Activated T-cell treated with anti-CD3 and anti-CD28 coated beads, Interleukin-2, amount 50 U/mL, for 72 hours (primary cell): ENCODE measurements at places on chromosomes 3 and 15.

- no peak for DNase-seq
Measured at GRCh38 chr3:158709666-158710083, 22.6 kb downstream of the RARRES1 start.

GRCh38 chr3:36211652-36211999, 168.7 kb upstream of the STAC start:
- DNase-seq: no peak

DNA sequence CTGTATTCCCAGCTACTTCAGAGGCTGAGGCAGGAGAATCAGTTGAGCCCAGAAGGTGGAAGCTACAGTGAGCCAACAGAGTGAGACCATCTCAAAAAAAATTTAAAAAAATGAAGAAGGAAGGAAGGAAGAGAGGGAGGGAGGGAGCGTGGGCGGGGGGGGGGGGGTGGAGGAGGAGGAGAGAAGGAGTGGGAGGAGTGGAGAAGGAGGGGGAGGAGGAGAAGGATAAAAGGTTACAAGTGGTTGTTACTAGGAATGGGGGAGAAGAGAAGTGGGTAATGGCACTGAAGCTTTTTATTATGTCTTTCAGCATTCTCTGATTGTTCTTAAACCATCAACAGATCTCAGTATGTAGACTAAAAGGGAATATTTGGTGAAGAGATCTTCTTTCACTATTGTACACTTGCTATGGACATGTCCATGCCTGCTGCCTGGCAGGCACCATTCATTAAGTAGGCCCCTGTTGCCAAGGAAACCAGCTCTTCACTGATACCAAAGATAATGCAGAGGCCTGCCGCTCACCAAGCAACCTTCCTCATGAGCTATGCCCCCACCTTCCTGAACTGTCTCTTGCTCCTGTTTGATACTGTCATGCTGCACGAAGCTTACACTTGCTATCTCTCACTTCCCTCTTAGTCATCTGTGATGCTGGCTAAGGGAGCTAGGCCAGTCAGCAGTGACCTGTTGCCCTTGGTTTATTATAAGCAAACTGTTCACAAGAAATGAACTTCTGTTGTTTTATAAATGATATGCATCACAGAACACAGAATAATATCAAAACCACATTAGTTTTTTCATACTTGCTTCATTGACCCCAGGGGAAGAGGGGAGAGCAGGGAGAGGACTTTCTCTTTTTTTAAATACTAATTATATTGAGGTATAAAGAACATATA, 23.1 kb downstream of the EPM2AIP1 start:
- DNase-seq: peak; percentile 38

GRCh38 chr3:152030320-152030719, 156.9 kb downstream of the SUCNR1 start:
- no peak for DNase-seq

- peak; percentile 22 for DNase-seq
Measured at GRCh38 chr3:194488055-194488742, 1.4 kb upstream of the ATP13A3 start.

GRCh38 chr3:78913711-78914110, 854.1 kb downstream of the ROBO1 start:
- no peak for DNase-seq

DNA sequence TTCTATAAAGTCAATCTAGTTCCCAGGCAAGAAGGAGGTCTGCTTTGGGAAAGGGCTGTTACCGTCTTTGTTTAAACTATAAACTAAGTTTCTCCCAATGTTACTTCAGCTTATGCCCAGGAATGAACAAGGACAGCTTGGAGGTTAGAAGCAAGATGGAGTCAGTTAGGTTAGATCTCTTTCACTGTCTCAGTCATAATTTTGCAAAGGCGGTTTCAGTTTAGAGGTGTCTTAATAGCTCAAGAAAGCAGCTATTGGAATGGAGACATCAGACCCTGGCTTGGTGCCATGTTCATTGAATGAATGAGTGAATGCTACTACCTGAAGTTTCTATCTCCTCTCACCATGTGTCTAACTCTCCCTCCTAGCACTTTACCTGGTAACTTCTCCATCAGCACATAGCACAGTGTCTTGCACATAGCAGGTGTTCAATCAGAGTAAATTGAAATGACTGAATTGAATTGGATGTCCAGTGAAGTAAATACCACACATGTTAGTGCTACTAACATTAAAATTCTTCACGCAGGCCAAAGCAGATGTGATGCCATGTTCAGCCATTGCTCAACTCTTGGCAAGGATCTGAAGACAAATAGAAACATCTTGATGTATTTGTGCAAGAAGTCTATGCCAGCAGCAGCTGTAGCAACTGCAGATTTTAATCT, 28.2 kb downstream of the CLEC3B start:
- no peak for DNase-seq

DNA sequence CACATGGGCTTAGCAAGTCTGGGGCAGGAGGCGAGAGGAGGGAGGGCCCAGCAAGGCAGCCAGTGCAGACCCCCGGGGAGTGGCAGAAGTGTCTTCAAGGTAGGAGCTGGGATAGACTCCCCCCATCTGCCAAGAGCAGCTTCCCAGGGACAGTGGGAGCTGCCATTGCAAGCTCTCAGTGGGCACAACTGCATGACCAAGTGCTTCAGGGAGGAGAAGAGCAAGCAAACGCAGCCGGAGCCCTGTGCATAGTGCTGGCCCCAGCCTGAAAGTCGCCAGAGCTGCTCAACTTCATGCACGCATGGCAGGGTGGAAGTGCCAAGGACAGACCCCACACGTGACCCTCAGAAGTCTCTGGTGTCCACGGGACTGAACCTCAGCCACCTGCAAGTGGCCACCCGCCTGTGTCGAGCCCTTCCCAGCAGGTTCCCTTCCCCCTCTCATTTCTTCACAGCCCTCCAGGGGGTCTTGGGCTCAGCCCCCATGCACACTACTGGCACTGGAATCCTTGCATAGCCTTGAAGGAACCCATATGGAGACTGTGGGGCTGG, 89.4 kb downstream of the PLXNA1 start:
- DNase-seq: no peak
